Mucosa of descending colon (tissue), 3 donors: ENCODE measurements at places on chromosomes 6 and 20. TPM values are rescaled to one million over a fixed set of nuclear protein-coding genes. Genes with fewer than 3 reads are reported as not detected.
A peak's percentile ranks its signal among the peaks of the same experiment; 100 is the strongest.

DNA sequence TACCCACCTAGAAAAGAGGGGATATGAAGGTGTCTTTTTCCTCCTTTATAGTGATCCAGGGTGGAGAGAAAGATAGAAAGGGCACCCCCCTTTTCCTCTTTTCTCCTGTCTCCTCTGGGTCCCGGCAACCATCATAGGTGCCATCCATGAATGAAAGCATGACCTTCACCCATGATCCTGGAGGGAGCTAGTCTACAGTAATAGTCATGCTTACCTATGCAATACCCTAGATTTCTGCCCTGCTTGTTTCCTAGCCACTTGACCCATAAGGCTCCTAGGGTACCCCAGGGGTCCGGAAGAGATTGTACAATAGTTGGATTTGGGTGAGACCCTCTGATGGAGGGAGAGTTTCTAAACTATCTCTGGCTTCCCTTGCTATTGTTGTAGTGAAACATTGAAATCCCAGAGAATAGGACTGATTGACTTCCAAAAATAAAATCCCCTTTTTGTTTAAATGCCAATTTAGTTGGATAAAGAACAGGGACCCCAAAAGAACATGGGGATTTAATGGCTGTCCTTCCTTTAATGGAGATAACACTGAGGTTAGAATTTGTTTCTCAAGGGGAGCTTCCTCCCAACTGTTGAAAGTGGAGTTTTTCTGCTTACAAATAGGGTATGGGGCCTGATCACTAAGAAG lies 366.8 kb upstream of the KHDRBS2 start:
- DNase-seq: no peak

DNA sequence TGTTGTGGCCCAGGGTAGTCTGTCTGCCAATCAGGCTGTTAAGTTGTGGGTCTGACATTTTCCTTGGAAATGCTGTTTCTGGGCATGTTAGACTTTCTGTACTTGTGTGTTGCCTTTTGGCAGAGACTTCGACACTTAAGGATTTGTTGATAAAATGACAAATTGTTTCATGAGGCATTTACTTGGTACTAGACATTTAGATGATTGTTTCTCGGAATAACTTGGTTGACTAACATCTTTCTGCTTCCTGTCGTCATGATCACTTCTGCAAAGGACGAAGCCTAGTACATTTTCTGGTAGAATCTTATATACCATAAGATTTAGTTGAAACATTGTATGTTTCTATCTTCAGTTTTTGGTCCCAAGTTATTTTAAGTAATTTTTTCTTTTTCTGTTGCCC lies 34.1 kb downstream of the UTRN start:
- DNase-seq: no peak

- no peak for DNase-seq
Measured at GRCh38 chr6:4125933-4126864, 9.2 kb downstream of the ECI2 start.

The SLC24A3 gene
- 5.7 TPM for total RNA-seq

DNA sequence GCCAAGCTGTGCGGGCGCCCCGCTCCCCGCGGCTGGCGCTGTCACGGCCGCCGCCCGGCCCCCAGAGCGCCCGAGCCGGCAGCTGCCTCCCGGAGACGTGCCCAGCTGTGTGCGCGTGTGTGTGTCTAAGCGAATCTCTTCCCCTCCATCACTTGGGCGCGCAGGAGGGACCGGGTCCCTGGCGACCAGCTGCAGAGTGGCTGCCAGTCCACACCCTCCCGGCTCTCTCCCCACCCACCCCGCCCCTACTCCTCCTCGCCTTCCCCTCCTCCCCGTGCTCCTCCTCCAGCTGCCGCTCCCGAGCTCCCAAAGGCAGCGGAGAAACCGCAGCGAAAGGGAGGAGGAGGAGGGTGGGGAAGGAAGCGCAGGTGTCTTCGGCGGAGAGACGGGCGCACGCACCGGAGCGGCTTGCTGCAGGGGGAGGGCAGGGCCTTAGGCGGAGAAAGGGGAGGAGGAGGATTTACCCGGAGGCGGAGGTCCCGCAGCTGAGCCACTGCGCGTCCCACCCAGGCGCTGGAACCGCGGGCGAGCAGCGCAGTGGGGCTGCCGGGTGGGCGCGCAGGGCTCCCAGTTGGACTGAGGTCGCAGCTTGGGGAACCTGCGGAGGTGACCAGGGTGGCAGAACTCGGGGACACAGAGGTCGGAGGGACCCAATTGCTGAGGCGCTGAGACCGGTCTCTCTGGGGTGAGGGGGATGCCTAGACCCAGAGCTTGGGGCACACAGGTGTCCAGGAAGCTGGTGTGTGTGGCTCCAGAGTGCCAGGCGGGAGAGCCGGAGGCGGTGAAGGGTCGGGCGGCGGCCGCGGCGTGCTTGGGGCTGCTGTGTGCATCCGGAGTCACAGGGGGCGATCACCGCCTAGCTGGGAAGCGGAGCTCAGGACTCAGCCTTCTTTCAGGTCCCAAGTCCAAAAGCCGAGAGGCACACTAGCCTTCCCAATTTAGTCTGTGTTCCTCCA lies at the start of gene HS3ST5:
Gene HS3ST5, minus strand, starts transcription at position 198 of the 956 bp plus-strand sequence. CDS start 280,178 bp downstream, outside the sequence.
- peak; percentile 58 for DNase-seq
